Left ventricle myocardium superior (tissue), 1 donor: ENCODE measurements at places on chromosomes 5 and 9. TPM values are rescaled to one million over a fixed set of nuclear protein-coding genes. Genes with fewer than 3 reads are reported as not detected.
A peak's percentile ranks its signal among the peaks of the same experiment; 100 is the strongest.

- no peak for DNase-seq
Measured at GRCh38 chr5:35771300-35771699, 85.4 kb upstream of the IL7R start.

DNA sequence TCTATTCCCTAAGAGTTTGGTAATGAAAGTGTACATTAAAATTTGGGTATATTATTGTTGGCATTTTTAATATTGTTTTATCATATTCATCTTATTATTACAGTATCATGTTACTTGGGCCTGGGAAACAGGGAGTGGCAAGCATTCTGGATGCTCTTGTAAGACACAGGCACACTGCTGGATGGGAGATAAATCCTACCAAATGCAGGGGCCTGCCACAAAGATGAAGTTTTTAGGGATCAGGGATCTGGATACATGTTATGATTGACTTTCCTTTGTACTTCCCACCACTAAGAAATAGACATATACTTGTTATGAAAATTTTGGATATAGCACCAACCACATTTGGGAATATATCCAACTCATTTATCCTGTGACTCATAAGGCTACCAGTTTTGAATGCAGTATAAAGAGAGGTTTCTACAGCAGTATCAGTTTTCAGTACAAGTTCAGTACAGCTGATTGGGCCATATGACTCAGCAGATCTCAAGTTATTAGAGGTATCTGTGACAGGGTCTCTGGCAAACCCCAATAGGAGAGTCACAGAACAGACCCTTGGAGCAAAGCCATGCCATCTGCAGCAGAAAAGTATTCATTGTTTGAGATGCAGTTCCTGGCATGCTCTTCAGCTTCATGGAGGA, 360.1 kb downstream of the DMAC1 start:
- DNase-seq, result no peak

The DMGDH gene
- 1.3 TPM for total RNA-seq

The KIF27 gene
- 4.5 TPM for total RNA-seq

The FGF10 gene
- 0.59 TPM for total RNA-seq

- no peak for DNase-seq
Measured at GRCh38 chr9:71676460-71676859, 91.9 kb downstream of the CEMIP2 start.

GRCh38 chr5:7815892-7816534, 34.9 kb downstream of the CFAP90 start:
- peak; percentile 88 for DNase-seq

The MAPKAP1 gene
- total RNA-seq, result 146 TPM

GRCh38 chr5:53871775-53872174, 311.3 kb downstream of the NDUFS4 start:
- no peak for DNase-seq

The CMYA5 gene
- total RNA-seq, result 960 TPM

- no peak for DNase-seq
Measured at GRCh38 chr9:11142965-11143738, 530.4 kb upstream of the PTPRD start.

The MZB1 gene
- 1.6 TPM for total RNA-seq

GRCh38 chr9:8412327-8412726, 612.7 kb upstream of the DMAC1 start:
- DNase-seq, result no peak

The LCN2 gene
- 0.32 TPM for total RNA-seq

DNA sequence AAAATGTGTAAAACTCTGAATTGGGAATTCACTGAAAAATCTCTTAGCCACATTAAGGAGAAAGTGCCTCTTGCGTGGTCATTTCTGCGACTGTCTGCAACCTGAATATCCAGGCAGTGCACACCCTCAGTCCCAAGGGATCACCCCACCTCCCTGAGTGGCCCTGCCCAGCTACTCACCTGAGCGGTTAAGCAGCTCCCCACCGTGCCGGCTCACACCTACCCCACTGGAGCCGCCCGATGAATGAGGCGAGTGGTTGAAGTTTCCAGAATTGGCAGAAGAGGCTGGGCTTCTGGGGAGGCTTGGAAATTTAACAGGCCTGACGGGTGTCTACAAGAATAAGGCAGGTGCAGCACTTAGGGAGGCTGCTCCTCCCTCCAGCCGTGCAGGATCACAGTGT, 25.6 kb downstream of the ANKS6 start:
- DNase-seq, result no peak

GRCh38 chr5:116527582-116527981, 47.0 kb downstream of the SEMA6A start:
- DNase-seq, result no peak

DNA sequence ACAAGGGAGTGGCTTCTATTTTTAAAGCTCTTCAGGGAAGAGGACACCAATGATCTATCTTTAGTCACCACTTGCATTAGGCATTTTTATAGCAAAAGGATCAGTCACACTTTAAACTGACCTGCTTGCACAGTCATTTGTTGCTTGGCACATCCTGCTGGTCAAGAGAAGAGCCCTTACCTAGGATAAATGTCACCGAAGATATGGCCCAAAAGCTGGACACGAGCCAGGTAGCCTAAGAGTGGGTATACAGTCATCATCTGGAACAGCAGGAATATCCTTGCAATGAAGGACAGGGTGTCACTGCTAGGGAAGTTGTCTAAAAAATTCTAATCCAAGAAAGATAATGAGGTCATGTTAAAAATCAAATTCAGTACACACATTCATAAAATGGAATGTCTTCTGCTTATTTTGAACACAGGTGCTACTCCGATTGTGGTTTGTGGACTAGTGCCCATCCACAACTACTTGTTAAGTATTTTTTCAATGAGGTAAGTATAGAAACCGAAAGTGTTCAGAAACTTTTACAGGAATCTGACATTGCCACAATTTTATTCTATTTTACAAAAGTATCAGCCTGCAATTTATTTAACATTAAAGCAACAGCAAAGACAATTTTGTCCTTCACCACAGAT, 78.4 kb downstream of the SLC38A9 start:
- peak; percentile 57 for DNase-seq

The TNFSF15 gene
- not detected for total RNA-seq

The IFNA13 gene
- not detected for total RNA-seq

The GFI1B gene
- total RNA-seq, result 0.25 TPM

DNA sequence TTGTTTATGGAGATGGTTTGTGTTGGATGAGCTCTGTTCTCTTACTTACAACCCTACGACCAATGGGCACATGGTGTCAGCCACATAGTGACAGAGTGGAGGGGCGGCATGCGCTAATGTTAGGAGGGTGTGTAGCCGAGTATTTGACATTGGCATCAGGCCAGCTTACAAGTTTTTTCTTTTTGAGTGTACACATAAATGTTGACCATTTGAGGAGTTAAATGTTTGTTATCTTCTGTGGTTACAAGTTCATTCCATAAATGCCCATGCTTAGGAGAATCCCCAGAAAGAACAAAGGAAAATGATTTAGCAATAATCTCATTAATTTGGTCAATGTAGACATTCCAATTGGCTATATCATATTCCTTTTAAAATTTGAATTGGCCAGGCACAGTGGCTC, 180.1 kb upstream of the ELL2 start:
- no peak for DNase-seq

- DNase-seq, result peak; percentile 62
Measured at GRCh38 chr9:76905791-76906646, at the start of gene PRUNE2. TSS of gene PRUNE2 (minus strand) at chr9:76906114. CDS start at chr9:76905963, 151 bp downstream.

- DNase-seq, result peak; percentile 29
Measured at GRCh38 chr9:135908754-135909204, 1.4 kb upstream of the CAMSAP1 start.
